ENCODE measurements at places on chromosomes 16 and 17. TPM values are rescaled to one million over a fixed set of nuclear protein-coding genes. Genes with fewer than 3 reads are reported as not detected.

ATAD5 gene
- 26.2 TPM for total RNA-seq

MPP2 gene
- 1.4 TPM for total RNA-seq

DNA sequence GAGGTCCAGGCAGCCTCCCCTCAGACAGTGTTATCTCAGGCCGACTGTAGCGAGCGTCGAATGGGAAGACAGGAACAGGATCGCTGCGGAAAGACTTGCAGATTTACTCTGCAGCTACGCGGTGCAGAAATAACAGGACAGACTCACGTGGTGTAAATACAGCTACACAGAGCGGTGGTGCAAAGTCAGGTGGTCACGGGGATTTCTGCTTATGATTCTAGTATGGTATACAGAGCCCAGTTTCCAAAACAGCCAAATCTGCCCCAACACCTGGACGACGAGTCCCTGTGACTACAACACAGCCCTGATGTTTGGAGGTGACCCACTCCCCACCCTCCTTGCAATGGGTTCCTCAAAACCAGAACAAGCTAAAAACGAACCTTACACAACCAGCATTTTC, 40.6 kb upstream of the ABR start:
- peaks cover 6% of the 10 kb centered on the region for H3K27me3 ChIP-seq
- H3K36me3 ChIP-seq, result no peaks in the 10 kb centered on the region
- no peak overlapping the region for H3K27ac ChIP-seq

- no peak overlapping the region for H3K27ac ChIP-seq
- H3K4me3 ChIP-seq, result no peak overlapping the region
- H3K36me3 ChIP-seq, result no peaks in the 10 kb centered on the region
- no peak for DNase-seq
- H3K27me3 ChIP-seq, result peaks cover 5% of the 10 kb centered on the region
These were observed 23.1 kb upstream of the MMD start for GRCh38 chr17:55444471-55445441.

GRCh38 chr17:74380959-74381808, 13.9 kb downstream of the GPR142 start:
- H3K27me3 ChIP-seq, result peaks cover 9% of the 10 kb centered on the region
- no peak overlapping the region for H3K4me3 ChIP-seq

GRCh38 chr17:40980596-40980995, 3.5 kb downstream of the KRT40 start:
- no peak overlapping the region for H3K4me3 ChIP-seq
- no peak overlapping the region for H3K27ac ChIP-seq
- H3K36me3 ChIP-seq, result no peaks in the 10 kb centered on the region
- peaks cover 2% of the 10 kb centered on the region for H3K27me3 ChIP-seq
- DNase-seq, result no peak

GRCh38 chr17:31266042-31266441, 31.0 kb downstream of the OMG start:
- H3K4me3 ChIP-seq, result no peak overlapping the region
- no peaks in the 10 kb centered on the region for H3K27me3 ChIP-seq
- H3K27ac ChIP-seq, result no peak overlapping the region
- H3K36me3 ChIP-seq, result peaks cover 12% of the 10 kb centered on the region
- H3K4me1 ChIP-seq, result no peaks in the 10 kb centered on the region

DNA sequence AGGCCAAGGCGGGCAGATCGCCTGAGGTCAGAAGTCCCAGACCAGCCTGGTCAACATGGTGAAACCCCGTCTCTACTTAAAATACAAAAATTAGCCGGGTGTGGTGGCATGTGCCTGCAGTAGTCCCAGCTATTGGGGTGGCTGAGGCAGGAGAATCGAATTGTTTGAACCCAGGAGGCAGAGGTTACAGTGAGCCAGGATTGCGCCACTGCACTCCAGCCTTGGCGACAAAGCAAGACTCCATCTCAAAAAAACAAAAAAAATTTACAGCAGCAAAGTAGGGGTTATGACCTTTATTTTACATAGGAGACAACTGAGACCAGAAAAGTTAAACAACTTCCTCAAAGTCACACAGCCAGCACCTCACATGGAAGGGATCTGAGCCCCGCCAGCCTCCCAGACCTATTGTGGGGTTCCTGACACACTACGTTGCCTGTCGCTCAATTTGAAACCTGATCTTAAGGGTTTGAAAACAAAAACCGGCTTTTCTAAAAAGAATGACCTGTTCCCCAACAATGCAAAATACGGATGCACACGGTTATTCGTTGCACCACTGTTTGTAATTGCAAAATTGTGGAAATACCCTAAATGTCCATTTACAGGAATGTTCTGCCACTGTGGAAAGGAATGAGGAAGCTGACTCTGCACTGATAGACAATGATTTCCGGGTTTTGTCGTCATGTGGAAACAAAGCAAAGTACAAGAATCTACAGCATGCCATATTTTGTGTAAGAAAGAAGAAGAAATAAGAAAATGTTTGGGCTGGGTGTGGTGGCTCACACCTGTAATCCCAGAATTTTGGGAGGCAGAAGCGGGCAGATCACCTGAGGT, 77.2 kb downstream of the CNGB1 start:
- H3K4me1 ChIP-seq, result peaks cover 21% of the 10 kb centered on the region
- H3K27me3 ChIP-seq, result peaks cover 7% of the 10 kb centered on the region
- H3K27ac ChIP-seq, result no peak overlapping the region
- no peak overlapping the region for H3K4me3 ChIP-seq
- no peaks in the 10 kb centered on the region for H3K36me3 ChIP-seq

GRCh38 chr16:48499923-48500381, 110.0 kb downstream of the N4BP1 start:
- DNase-seq, result no peak
- no peaks in the 10 kb centered on the region for H3K4me1 ChIP-seq
- no peak overlapping the region for H3K4me3 ChIP-seq
- peaks cover 4% of the 10 kb centered on the region for H3K27me3 ChIP-seq

GRCh38 chr17:80283116-80283852, 22.6 kb downstream of the RNF213 start:
- H3K27me3 ChIP-seq, result no peaks in the 10 kb centered on the region
- peak overlapping the region; percentile 18 for H3K27ac ChIP-seq
- DNase-seq, result no peak
- peaks cover 35% of the 10 kb centered on the region for H3K36me3 ChIP-seq

GRCh38 chr16:64196444-64196843, 925.4 kb downstream of the CDH11 start:
- no peaks in the 10 kb centered on the region for H3K4me1 ChIP-seq
- H3K27ac ChIP-seq, result no peak overlapping the region
- DNase-seq, result no peak

GRCh38 chr16:57111420-57111819, 19.0 kb downstream of the CPNE2 start:
- H3K36me3 ChIP-seq, result no peaks in the 10 kb centered on the region
- no peak overlapping the region for H3K4me3 ChIP-seq
- DNase-seq, result no peak
- peaks cover 2% of the 10 kb centered on the region for H3K4me1 ChIP-seq

GRCh38 chr17:37051381-37051780, 102.6 kb downstream of the AATF start:
- DNase-seq, result no peak
- no peak overlapping the region for H3K4me3 ChIP-seq
- no peaks in the 10 kb centered on the region for H3K27me3 ChIP-seq
- H3K36me3 ChIP-seq, result peaks cover 6% of the 10 kb centered on the region
- peaks cover 9% of the 10 kb centered on the region for H3K4me1 ChIP-seq
- H3K27ac ChIP-seq, result no peak overlapping the region
